ENCODE measurements at places on chromosomes 1 and 21. TPM values are rescaled to one million over a fixed set of nuclear protein-coding genes. Genes with fewer than 3 reads are reported as not detected.

DNA sequence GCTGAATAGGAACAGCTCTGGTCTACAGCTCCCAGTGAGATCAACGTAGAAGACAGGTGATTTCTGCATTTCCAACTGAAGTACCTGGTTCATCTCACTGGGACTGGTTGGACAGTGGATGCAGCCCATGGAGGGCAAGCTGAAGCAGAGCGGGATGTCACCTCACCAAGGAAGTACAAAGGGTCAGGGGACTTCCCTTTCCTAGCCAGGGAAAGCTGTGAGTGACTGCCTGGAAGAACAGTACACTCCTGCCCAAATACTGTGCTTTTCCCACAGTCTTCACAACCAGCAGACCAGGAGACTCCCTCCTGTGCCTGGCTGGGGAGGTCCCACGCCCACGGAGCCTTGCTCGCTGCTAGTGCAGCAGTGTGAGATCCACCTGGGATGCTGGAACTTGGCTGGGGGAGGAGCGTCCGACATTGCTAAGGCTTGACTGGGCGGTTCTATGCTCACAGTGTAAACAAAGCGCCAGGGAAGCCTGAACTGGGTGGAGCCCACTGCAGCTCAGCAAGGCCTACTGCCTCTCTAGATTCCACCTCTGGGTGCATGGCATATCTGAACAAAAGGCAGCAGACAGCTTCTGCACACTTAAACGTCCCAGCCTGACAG, 14.7 kb downstream of the CR1L start:
- DNase-seq: no peak

- no peak for DNase-seq
Observed at GRCh38 chr1:33399375-33399774, 31.5 kb downstream of the PHC2 start.

- no peak for DNase-seq
Observed at GRCh38 chr1:246254854-246255253, 252.2 kb downstream of the SMYD3 start.

CYP2J2 gene
- 3.1 TPM for total RNA-seq

LCE1E gene
- not detected for total RNA-seq
